ENCODE measurements at places on chromosomes 5 and 9. TPM values are rescaled to one million over a fixed set of nuclear protein-coding genes. Genes with fewer than 3 reads are reported as not detected.

DNA sequence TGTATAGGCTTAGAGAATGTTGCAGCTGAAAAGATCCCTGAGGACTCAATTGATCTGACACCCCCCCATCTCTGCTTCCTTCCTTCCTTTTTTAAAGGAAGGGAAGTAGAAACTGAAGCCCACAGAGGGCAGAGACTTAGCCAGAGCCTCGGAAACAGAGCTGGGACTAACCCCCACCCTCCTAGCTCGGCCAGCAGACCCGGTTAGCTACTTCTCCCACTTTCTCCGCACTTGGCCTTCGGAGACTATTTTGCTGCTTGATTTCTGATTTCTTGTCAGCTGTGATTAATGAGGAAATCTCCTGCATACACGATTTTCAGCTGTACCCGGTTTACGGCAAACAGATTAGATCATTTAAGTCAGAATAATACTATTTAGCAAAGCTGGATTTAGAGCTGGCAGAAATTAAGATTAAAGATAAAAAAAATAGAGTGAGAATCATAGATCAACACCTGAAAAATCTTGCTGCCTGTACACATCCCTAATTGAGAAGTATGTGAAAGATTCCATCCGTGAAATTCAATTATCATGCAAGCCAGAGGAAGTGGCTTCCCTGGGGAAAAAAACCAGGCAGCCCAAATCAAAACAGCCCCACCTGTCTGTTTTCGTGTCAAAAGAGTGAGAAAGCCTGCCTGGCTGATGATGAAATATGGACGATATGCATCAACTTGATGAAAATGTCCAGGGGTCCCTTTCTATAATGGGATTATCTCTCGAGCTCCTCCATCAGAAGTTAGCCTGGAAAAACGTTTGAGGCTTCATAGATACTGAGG, 159.5 kb upstream of the SHB start:
- H3K27me3 ChIP-seq, result no peaks in the 10 kb centered on the region
- peaks cover 37% of the 10 kb centered on the region for H3K4me1 ChIP-seq
- no peak overlapping the region for H3K4me3 ChIP-seq
- H3K27ac ChIP-seq, result peak overlapping the region; percentile 96

GRCh38 chr9:627336-627970, 214.0 kb upstream of the DMRT1 start:
- H3K27me3 ChIP-seq, result no peaks in the 10 kb centered on the region
- peak overlapping the region; percentile 32 for H3K27ac ChIP-seq
- peaks cover 2% of the 10 kb centered on the region for H3K36me3 ChIP-seq
- peaks cover 46% of the 10 kb centered on the region for H3K4me1 ChIP-seq
- DNase-seq, result no peak

GRCh38 chr9:23682352-23682751, 143.7 kb downstream of the ELAVL2 start:
- no peaks in the 10 kb centered on the region for H3K36me3 ChIP-seq
- peaks cover 20% of the 10 kb centered on the region for H3K4me1 ChIP-seq
- H3K4me3 ChIP-seq, result no peak overlapping the region
- H3K27ac ChIP-seq, result peak overlapping the region; percentile 59
- no peaks in the 10 kb centered on the region for H3K27me3 ChIP-seq
- no peak for DNase-seq

DNA sequence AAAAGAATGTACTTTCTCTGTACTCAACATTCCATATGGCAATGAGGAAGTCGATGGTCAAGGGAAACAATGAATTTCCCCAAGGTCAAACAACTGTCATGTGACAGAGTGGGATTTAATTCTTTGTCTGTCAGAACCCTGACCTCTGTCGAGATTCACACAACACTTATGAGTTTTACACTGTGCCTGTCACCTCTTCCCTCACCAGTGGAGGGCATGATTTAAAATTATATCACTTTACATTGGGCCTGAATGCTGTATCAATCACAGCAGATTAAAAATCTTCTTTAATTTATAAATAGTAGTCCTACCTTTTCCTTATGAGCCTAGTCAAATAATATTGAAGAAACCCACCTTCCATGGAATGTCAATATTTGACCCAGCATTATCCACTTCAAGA, 276.7 kb downstream of the CDH10 start:
- no peak overlapping the region for H3K4me3 ChIP-seq
- no peaks in the 10 kb centered on the region for H3K36me3 ChIP-seq
- peaks cover 10% of the 10 kb centered on the region for H3K4me1 ChIP-seq
- DNase-seq, result no peak
- H3K27ac ChIP-seq, result no peak overlapping the region

DNA sequence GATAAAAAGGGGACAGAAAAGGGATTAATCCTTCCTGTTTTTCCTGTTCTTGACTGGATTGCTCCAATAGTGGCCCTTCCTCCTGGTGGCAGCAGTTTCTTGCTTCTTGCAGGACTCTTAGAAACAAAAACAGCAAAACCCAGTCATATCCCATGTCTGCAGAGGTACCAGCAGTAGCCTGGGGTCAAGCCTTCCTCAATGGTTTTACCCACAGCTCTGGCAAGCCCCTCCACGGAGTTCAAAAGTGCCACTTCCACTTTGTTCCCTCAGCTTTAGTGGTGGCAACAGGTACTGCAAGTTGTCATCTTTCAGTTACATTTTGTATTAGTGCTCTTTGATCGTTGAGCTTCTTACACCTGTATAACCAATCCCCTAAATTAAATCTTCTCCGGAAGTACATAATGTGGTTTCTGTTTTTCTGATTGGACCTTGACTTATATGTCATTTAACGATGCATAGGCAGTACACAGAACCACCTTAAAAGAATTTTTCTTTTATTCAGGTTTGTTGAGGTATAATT, 8.7 kb upstream of the RANBP6 start:
- H3K4me3 ChIP-seq, result no peak overlapping the region
- H3K27me3 ChIP-seq, result peaks cover 10% of the 10 kb centered on the region
- no peak for DNase-seq

GRCh38 chr5:77400645-77401044, 91.5 kb downstream of the WDR41 start:
- H3K27me3 ChIP-seq, result no peaks in the 10 kb centered on the region
- no peaks in the 10 kb centered on the region for H3K36me3 ChIP-seq
- H3K4me3 ChIP-seq, result no peak overlapping the region
- H3K27ac ChIP-seq, result no peak overlapping the region
- DNase-seq, result no peak

- no peaks in the 10 kb centered on the region for H3K27me3 ChIP-seq
- peaks cover 7% of the 10 kb centered on the region for H3K4me1 ChIP-seq
- H3K27ac ChIP-seq, result no peak overlapping the region
- no peak overlapping the region for H3K4me3 ChIP-seq
These were observed 13.3 kb downstream of the HMMR start for GRCh38 chr5:163473635-163474243.

DNA sequence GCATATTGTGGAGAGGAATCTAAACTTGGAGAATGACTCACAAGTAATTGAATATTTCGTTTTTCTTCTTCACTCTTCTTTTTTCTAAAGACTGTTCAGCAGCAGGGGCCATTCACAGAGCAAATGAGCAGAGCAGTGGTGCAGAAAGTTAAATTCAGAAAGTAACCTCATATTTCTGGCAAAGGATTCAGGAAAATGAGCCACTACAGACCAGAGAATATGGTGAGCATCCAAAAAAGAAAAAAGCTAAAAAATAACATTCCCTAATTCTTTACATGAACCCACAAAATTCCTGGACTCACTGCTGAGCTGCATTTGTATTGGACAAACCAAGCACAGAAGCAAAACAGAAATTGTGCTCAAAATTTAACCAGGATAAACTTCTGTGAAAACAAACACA, 1486.8 kb upstream of the C9orf72 start:
- no peaks in the 10 kb centered on the region for H3K36me3 ChIP-seq
- no peak overlapping the region for H3K4me3 ChIP-seq

GRCh38 chr5:45171563-45171962, 362.8 kb downstream of the MRPS30 start:
- DNase-seq, result no peak
- no peak overlapping the region for H3K4me3 ChIP-seq
- H3K27me3 ChIP-seq, result no peaks in the 10 kb centered on the region
- no peaks in the 10 kb centered on the region for H3K4me1 ChIP-seq

DNA sequence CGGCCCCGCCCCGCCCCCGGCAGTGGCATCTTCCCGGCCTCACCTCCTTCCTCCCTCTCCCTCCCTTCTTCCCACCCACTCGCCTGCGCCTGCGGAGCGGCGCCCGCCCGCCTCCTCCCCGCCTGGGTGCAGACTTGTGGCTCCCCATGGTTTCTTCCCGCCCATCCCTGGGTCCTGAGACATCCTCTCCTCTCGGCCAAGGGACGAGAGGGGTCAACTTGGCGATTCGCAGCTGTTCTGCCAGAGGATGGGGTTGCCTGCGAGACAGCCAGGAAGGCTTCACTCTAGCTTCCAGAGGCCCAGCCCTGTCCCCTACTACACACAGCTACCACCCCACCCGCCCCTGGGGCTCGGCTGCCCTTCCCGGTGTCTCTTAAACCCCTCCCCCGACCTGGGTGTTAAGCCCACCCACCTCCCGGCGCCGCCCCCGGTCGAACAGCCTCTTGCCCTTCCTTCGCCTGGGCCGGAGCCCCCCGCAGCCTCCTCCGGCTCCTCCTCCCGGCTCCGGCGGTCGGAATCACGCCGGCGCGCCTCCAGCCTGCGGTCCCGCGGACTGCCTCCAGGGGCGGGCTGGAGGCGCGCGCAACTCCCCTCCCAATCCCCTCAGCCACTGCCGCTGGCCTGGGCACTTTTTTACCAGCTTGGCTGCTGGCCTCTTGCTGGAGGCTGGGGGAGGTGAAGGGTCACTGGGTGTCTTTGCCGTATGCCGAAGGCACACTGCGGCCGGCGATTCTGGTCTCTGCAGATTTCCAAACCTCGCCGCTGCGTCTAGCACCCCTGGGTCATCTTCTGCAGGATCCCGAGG, 1.9 kb downstream of the JADE2 start:
- H3K4me1 ChIP-seq, result peaks cover 19% of the 10 kb centered on the region
- peak; percentile 76 for DNase-seq
- peak overlapping the region; percentile 98 for H3K27ac ChIP-seq
- H3K36me3 ChIP-seq, result no peaks in the 10 kb centered on the region

DNA sequence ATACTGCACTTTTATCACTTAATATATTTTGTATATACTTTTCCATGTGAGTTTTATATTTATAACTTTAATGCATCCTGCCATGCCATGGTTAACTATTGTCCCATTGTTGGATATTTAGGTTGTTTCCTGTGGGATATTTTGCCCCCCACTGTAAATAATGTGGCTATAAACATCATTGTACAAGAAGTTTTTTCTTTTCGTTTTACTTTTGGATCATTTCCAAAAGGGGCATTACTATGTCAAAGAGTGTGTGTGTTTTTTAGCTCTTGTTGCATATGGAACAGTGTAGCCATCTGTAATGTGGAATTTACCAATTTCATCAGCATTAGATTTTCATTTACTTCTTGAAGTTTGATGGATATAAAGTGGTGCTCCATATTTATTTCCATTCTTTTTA, 13.3 kb downstream of the ITGA2 start:
- no peaks in the 10 kb centered on the region for H3K27me3 ChIP-seq
- peaks cover 20% of the 10 kb centered on the region for H3K4me1 ChIP-seq
- no peak for DNase-seq
- no peak overlapping the region for H3K27ac ChIP-seq

PCDHB3 gene
- 21.6 TPM for total RNA-seq

TTC33 gene
- 20.1 TPM for total RNA-seq
